ENCODE measurements at places on chromosomes 11 and 22.

- no peak for DNase-seq
These were observed 11.2 kb upstream of the NCAM1 start for GRCh38 chr11:112949781-112950575.

DNA sequence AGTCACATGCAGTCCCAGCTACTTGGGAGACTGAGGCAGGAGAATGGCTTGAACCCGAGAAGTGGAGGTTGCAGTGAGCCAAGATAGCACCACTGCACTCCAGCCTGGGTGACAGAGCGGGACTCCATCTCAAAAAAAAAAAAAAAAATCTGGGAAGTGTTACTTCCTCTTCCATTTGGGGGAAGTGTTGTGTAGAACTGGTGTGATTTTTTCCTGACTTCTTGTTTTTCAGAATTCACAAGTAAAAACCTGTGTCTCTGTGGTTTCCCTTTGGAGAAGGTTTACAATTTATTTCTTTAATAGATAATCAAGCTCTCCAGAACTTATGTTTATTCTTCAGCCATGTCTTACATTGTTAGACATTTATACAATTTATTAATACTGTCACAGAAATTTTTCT is 396.1 kb downstream of the BRD1 start:
- DNase-seq: no peak

DNA sequence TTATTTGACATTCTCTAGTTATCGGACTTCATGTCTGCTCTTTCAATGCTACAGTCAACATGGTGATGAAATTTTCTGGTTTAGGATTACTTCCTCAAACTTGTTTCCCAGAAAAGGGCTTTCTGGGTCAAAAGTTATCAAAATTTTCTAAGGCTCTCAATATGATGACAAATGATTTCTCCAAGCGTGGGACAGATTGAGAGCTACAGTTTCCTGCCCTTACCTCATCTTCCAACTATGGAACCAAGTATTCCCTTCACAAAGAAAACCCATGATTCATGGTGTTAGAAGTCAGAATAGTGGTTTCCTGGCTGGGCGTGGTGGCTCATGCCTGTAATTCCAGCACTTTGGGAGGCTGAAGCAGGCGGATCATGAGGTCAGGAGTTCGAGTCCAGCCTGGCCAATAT is 17.8 kb downstream of the MYO18B start:
- no peak for DNase-seq

GRCh38 chr11:115632061-115632460 is 127.8 kb upstream of the CADM1 start:
- no peak for DNase-seq

DNA sequence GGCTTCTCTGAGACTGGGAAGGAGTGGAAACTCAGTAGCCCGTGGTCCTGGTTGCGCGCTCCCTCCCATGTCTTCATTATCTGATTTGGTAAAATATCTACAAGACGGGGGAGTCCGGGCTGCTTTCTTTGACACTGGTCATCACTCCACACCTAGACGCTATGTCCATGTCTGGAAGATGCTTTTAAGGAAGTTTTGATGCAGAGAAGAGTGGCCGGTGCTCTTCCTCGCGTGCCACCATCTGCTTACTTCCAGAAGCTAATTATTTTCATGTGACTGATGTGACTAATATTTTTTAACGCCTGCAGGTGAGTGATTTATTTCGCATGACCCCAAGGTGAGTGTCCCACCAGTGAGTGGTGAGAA is 339 bp upstream of the TRIM21 start:
- DNase-seq: no peak

GRCh38 chr22:17009640-17010291 is 1.7 kb upstream of the GAB4 start:
- DNase-seq: no peak

GRCh38 chr11:70760416-70761020 is 362.2 kb downstream of the CTTN start:
- no peak for DNase-seq

DNA sequence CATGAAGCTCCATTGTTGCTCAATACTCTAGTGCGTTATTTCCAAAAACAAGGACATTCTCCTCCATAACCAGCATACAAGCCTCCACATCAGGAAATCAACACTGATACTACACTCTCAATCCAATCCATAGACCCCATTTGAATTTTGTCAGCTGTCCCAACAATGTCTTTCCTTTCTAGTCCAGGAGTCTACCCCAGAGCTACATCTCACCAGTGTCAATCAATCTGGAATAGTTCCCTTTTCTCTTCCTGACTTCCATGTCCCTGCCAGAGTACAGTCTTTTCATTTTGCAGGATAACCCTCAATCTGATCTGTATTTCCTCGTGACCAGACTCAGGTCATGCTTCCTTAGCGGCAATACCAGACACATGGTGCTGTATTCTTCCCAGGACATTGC is 43.0 kb downstream of the TCF20 start:
- no peak for DNase-seq

- DNase-seq: no peak
These were observed 34.7 kb downstream of the PRR14L start for GRCh38 chr22:31715147-31715778.

DNA sequence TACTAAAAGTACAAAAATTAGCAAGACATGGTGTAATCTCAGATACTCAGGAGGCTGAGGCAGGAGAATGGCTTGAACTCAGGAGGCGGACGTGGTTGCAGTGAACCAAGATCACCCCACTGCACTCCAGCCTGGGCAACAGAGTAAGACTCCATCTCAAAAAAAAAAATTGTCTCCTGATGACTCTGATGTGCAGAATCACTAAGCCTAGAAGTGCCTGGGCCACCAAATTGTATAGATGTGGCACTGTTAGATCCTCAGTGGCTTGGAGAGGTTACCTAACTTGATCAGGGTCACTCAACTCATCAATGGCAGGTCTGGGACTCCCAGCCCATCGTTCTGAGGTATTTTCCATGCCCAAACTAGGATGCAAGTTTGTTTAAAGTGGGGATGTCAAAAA is 10.6 kb downstream of the PLEKHB1 start:
- no peak for DNase-seq

Measured in effector memory CD8-positive, alpha-beta T cell (primary cell).